ENCODE measurements at places on chromosomes 12 and 14. TPM values are rescaled to one million over a fixed set of nuclear protein-coding genes. Genes with fewer than 3 reads are reported as not detected.

GALNT8 gene
- 0.59 TPM for total RNA-seq

PRIMA1 gene
- 1.1 TPM for total RNA-seq

HOXC13 gene
- not detected for total RNA-seq

DPPA3 gene
- total RNA-seq = not detected

SCN8A gene
- 0.26 TPM for total RNA-seq

PZP gene
- not detected for total RNA-seq

HOXC11 gene
- total RNA-seq = not detected

JDP2 gene
- total RNA-seq = 36.0 TPM

RAP1B gene
- total RNA-seq = 133 TPM

PTHLH gene
- total RNA-seq = 6.1 TPM

ZFHX2 gene
- 0.13 TPM for total RNA-seq

TSPAN19 gene
- not detected for total RNA-seq

PTCSC3 gene
- total RNA-seq = not detected

RASSF8 gene
- total RNA-seq = 3.6 TPM

SSPN gene
- total RNA-seq = 1.3 TPM

CCNT1 gene
- total RNA-seq = 16.2 TPM

SLCO1A2 gene
- not detected for total RNA-seq

SYCP3 gene
- total RNA-seq = not detected

RNASE7 gene
- total RNA-seq = 13.3 TPM

P2RX2 gene
- total RNA-seq = not detected

TGM1 gene
- total RNA-seq = 770 TPM
